ENCODE measurements at places on chromosomes 3 and 15. TPM values are rescaled to one million over a fixed set of nuclear protein-coding genes. Genes with fewer than 3 reads are reported as not detected.

DNA sequence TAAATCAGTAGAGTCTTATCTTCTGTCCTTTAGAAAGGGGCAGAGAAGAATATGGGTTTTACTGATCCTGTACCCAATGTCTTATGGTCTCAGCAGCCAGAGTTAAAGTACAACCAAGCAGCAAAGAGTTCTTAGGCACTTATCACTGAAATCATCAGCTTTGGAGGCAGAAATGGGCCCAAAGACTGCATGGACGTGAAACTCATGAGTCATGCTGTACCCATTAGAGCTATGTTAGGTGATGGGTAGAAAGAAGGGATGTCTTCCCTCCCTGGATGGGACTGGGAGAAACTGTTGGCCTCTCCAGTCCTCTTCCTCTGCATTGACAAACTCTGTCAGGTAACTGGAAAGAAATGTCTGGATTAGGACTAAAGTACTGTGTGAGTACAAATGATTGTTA is 63.4 kb downstream of the EOMES start:
- no peak for DNase-seq

DNA sequence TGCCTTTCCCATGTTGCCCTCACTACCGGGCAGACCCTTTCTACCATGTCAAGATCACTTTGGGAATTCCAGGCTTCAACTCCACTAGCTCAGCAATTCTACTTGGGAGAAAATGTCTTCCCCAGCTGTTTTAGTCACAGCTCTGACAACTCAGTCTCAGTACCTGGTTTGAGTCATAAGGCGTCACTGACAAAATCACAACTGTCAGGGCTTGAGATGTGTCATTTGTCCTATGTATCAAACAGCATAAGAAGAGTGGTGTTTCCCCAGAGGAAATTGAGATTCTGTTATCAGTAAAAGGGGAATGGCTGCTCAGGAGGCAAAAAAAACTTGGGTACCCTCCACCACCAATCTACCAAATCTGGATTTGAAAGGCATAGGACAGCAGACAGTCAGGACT is 594.9 kb upstream of the SUCLG2 start:
- DNase-seq = no peak

- no peak for DNase-seq
These were observed 99.1 kb upstream of the STT3B start for GRCh38 chr3:31433679-31433992.

The GXYLT2 gene
- total RNA-seq = not detected

The CTDSPL2 gene
- 9.8 TPM for total RNA-seq

The TGM4 gene
- not detected for total RNA-seq

DNA sequence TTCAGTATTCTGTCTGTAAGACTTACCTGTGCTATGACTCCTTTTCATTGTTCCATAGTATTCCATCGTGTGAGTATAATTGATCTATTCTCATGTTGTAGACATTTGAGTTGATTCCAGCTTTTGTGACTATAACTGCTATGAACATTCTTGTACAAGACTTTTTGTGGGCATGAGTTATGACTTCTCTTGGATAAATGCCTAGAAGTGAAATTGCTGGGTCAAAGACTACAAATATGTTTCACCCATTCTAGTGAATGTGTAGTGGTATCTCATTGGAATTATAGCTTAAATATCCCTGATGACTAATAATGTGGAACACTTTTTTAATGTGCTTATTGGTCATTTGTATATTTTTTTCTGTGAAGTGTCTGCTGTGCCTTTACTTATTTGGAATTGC is 27.6 kb upstream of the NPHP3 start:
- no peak for DNase-seq

Data from right lobe of liver (tissue), 6 donors.